ENCODE measurements at places on chromosomes 3 and 15. TPM values are rescaled to one million over a fixed set of nuclear protein-coding genes. Genes with fewer than 3 reads are reported as not detected.

DNA sequence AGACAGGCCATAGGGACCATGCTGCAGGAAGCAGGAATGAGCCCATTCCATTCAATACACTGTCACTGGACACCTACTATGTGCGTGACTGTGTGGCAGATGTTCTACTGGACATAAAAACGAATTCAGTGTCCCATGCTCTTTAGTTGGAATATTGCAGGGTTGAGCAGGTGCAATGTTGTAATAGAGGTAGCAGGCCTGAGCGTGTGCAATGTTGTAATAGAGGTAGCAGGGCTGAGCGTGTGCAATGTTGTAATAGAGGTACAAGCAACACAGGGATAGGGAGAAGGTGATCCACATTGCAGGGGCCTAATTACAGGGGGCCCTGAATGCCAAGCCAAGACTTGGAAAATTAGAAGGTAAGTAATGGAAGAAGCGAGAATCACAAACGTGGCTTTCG, 261.4 kb upstream of the HES1 start:
- no peak for DNase-seq

DNA sequence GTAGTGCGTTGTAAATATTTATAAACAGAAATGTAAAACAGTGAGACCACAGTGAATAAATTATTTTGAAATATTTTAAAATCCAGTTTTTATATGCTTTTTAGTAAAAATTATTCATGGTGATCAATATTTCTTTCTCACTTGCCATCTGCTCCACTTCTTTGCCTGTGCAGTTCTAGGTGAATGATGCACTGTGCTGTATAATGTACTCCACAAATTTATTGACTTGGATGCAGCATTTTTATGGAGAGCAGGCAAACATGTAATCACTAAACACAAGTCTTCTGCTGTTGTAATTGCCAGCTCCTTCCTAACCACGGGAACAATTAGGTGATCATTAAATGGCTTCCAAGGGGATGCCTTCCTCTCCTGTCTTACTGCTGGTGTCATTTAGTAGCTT, 395.9 kb downstream of the PTPRG start:
- DNase-seq: no peak

- DNase-seq: peak; percentile 27
These were observed 603 bp downstream of the EIF1B start for GRCh38 chr3:40309925-40310695.

DNA sequence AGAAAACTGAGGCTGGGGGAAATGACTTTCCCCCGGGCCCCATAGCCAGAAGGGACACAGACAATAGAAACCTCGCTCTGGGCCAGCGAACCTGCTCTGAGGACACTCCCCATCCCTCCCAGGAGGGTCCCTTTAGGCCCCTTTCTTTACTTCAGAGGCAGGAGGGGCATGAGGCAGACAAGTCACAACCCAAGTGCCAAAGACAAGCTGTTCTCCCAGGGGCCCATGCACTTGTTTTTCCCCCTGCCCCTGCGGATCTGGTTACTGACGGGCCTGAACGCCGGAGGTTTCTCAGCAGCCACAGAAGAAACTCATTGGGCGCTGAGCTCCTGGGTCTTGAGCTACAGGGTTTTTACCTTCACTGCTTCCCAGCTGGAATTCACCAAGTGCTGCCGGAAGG, 9.8 kb downstream of the PGPEP1L start:
- no peak for DNase-seq

The EPHA6 gene
- polyA plus RNA-seq: 1.1 TPM

DNA sequence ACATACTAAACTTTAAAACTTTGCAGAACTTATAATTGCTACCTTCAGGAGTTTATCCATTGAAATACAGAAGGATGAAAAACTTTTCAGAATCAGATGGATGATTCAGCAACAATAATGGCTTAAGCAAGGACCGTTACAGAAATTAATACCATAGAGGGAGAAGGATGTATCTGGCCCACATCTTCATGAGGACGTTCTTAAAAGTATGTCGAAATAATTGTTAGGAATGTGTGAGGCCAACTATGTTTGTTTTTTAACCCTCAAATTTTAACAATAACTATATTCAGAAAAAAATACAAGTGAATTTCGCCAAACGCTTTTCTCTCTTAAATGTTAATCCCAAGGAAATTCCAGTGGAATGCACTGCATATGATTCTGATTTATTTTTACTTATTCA, 105.2 kb upstream of the EPHA3 start:
- DNase-seq: no peak

GRCh38 chr3:105967117-105967516, 98.3 kb upstream of the CBLB start:
- no peak for DNase-seq

- DNase-seq: no peak
These were observed 14.2 kb upstream of the COLQ start for GRCh38 chr3:15535732-15536131.

The SAMD7 gene
- not detected for polyA plus RNA-seq

DNA sequence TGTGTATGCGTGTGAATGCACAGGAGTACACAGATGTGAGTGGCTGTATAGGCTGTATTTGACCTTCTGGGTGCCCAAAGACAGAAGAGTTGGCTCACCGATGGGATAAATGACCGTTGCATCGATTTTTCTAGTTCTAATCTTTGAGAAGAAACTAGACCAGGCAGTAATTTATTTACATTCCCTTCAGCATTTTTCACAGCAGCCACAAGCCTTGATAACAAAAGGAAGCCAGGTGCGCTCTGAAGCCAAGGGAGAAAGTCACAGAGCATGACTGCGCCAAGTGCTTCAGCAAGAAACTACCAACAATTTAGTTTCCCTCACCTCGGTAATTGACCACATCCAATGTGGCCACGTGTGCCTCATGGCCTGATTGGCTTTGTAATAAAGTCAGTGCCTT, 5.9 kb upstream of the FAM3D start:
- no peak for DNase-seq

The MAPKAPK3 gene
- 58.4 TPM for polyA plus RNA-seq

GRCh38 chr3:179083977-179084376, 12.4 kb upstream of the ZMAT3 start:
- DNase-seq: no peak

- DNase-seq: no peak
These were observed 409.0 kb downstream of the TUSC7 start for GRCh38 chr3:117118604-117119003.

The SPSB4 gene
- polyA plus RNA-seq: 16.5 TPM

Data from left renal cortex interstitium (tissue), 4 donors.